ENCODE measurements at places on chromosomes 2 and 18.

DNA sequence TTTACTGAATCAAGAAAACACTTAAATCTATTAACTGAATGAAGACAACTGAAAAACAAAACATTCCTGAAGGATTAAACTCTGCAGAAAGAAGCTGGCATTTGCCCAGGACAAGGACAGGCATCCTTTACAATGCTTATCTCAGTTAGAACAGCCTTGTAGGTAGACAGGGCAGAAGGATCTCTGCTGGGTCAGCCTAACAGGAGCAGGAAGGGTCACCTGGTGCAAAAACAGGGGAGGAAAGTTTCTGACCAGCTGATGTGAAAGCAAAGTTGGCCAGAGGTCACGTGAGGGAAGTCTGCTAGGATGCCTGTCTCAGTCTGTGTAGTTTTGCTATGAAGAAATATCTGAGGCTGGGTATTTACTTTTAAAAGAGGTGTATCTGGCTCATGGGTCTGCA lies 348.6 kb downstream of the ANAPC1 start:
- DNase-seq, result no peak

- no peak for DNase-seq
Observed at GRCh38 chr18:6069539-6069938, 174.2 kb upstream of the TMEM200C start.

DNA sequence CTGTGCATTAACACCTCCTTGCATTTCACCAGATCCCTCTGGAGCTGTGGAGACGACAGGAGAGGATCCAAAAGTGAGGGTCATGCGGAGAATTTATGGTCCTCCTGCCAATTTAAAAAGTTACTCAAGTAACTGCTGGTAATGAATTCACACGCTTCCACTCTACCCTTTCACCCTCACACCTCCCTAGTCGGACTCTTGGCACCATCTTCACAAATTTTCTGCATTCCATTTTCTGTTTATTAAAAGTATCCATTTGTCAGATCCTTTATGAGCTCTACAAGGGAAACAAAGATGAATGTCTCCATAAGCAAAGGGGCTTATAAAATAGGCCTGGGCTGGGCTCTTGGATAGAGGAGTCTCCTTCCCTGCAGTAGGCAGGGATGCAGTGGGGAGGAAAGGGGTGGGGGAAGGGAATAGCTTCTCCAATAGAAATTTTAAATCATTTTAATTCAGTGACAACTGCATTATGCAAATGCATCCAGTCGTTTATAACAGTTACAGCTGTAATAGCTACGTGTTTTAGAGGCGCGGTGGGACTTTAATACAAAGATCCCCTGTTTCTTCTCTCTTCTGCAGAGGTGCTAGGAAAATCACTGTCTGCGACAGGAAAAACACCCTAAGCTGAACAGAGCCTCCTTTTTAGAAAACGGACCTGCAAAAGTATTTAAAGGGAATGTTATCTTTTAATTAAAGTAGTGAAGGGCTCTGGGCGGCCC lies 132.2 kb downstream of the EPHA4 start:
- DNase-seq, result no peak

- no peak for DNase-seq
Observed at GRCh38 chr2:192195548-192196418, 1.1 kb upstream of the TMEFF2 start.

GRCh38 chr2:215324811-215325210 lies 13.0 kb downstream of the ATIC start:
- no peak for DNase-seq

DNA sequence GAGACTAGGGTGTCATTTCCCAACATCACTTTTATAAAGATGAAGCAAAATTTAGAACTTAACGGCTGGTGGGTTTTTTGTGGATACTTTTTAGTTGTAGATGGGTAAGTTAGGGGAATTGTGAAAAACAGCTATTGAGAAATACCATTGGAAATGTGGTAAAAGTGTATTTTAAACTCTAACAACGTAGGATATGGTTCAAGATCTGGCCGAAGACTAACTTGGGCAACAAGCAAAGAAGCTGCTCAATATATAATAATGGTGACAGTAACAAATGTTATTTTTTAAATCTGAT lies 1.6 kb downstream of the DNAH7 start:
- DNase-seq, result no peak

DNA sequence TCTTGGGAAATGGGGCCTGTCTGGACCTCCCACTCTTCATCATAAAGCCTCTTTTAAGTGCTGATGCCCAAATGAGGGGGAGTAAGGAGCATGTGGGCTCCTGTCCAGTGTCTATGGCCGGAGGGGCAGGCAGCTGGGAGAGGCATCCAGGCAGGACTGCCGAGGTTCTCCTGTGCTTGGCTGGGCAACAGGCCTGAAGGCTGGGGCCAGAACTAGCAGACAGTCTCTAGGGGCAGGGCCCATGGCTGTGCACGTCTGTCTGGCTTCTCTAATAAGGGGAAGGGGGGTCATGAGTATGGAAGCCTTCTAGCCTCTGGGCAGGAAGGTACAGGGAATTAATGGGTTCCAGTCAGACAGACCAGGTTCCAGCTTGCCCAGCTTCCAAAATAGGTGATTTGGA lies 128.6 kb downstream of the SMAD2 start:
- DNase-seq, result no peak

DNA sequence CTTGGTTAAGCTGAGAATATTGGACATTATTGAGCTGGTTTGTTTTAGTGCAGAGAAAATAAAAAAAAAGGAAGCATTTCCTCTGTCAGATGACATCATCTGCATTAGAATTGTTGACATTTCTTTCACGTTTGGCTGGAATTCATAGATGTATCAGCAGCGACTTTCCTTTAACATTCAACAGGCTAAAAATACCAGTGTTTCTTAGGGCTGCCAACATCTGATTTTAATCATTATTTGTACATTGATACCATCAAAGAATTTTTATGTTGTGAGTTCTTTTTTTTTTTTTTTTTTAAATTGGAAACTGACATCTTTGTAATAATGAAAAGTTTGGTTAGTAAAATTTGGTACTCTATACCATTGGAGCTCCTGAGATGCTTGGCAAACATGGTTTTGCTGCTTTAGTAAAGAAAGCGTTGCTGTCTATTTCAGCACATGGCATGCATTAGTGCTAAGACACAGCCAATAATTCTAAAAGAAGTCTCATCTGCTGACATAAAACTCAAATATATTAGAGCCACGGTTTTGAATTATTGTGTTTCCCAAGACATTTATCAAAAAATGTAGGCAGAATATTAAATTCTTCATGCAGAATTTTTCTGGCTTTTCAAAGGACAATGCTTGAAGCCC lies 33.6 kb downstream of the GTF2A1L start:
- DNase-seq, result no peak

- no peak for DNase-seq
Observed at GRCh38 chr18:68340606-68341005, 374.3 kb downstream of the TMX3 start.

DNA sequence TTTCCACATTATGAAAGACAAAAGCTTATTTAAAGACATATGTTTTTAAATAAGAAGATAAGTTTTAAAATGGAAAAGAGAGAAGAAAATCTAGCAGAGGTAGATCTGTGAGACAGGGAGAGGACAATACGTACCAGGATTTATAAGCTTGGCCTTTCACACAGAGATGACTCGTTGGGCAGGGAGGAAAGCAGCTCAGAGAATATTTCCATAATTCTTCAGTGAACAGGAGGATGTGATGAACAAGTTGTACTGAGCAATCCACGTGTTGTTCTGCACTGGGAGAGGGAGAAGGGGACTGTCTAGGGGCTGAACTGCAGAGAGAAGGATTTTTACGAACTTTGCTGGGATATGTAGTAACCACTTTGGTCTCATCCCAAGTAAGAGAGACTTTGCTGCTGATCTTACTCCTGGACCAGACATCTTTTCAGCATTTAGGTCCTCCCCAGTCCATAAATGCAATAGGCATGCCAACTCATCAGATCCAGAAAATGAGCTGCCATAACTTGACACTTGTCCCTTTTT lies 162.5 kb upstream of the SETBP1 start:
- no peak for DNase-seq

DNA sequence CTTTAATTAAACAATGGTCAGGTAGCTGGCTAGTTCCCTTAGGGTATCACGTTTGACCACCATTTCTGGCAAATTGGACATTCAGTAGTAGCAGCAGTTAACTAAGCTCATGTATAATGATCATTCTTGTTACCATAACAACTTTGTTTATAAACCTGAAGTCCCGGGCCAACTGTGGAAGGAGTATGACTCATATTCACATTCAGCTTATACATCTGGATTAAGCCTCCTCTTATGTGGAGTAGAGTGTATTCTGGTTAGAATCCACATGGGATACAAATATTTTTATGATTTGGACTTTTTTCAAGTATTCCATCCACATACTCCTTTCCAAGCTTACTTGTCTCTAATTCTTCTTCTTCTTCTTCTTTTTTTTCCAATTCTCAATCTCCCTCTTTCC lies 70.3 kb upstream of the ZSWIM2 start:
- DNase-seq, result no peak

- DNase-seq, result no peak
Observed at GRCh38 chr2:191543708-191544107, 134.2 kb upstream of the NABP1 start.

GRCh38 chr2:240448387-240449274 lies 13.2 kb downstream of the GPC1 start:
- no peak for DNase-seq

- DNase-seq, result no peak
Observed at GRCh38 chr2:156452971-156453370, 16.8 kb downstream of the GPD2 start.

DNA sequence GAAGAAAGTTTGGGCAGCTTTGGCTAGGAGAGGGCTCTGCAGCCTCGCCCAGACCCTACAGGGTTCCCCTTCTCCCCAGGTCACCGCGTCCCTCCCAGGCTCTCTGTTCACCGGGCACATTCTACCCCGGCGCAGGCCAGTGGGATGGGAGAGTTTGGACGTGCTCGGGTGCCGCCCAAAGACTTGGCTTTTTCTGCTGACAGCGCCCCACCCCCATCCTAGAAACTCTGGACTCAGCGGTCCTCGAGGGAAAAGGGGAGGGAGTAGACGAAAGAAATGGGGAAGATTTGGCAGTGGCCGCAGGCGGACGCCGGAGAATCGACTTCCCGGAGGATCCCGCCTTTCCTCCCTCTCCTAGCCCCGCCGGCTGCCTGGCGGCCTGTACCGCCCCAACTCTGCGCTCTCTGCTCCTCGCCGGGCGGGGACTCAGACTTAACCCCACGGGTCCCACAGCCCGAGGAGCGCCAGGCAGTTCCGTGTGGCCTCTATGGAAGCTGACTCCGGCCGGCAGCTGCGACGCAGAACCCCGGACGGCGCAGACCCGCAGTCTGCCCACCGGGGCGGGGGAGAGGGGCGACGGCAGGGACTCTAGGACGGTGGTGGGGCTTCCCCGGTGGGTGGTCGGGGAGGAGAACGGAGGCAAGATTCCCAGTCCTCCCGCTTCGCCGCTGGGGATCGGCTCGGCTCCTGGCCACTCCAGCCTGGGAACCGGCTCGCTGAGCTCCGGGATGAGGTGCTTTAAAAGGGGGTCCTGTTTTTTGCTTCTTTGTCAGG lies 863 bp upstream of the SIX2 start:
- DNase-seq, result no peak

DNA sequence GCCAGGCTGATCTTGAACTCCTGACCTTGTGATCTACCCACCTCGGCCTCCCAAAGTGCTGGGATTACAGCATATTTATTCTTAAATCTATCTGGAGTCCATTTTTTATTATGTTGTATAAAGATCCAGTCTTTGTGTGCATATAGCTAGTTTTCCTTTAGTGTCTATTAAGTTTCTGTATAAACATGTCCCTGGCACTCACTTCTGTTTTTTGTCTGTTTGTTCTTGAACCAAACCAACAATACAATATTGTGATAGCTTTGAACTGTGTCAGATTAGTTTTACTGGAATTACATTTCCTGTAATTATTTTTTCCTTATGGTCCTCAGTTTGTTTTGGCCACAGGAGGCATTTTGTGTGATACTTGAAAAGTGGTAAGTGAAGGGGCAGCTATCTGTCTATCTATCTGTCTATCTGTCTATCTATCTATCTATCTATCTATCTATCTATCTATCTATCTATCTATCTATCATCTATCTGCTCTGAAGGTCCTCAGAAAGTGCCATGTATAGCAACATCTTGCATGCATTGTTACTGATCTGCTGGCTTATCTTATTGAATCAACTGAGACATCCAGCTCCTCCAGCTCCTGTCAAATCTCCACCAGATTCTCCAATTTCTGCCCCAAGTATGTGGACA lies 70.9 kb upstream of the ACVR1 start:
- no peak for DNase-seq

- DNase-seq, result no peak
Observed at GRCh38 chr2:127324635-127325034, 30.7 kb upstream of the ERCC3 start.

- DNase-seq, result no peak
Observed at GRCh38 chr2:38294597-38294996, 82.5 kb downstream of the ATL2 start.

DNA sequence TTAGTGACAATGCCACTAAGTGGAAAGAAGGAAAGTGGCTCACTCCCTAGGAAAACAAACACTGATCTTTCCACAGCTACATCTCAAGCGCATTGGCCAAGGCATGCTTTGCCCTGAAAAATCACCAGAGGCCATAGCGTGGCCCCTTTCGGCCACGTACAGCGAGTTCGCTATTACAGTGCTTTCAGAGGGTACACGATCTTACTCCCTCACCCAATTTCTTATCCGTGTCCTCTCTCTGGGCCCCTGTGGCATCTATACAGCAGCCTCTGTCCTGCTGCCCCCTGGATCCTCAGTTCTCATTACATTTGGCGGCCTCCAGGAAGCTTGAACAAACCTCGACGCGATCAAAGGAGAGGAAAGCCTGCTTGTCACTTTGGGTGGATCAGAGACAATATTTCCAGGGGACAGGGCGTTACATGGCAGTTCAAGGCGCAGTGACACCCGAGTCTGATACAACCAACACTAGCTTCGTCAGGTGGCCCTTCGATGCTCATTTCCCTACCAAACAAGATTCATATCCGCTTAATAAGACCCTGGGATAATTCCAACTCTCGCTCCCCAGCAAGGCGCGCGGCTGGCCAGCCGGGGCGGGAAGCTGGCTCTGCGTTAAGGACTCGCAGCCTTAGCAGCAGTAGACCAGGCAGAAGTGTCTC lies 941 bp downstream of the SKOR2 start:
- DNase-seq, result no peak

DNA sequence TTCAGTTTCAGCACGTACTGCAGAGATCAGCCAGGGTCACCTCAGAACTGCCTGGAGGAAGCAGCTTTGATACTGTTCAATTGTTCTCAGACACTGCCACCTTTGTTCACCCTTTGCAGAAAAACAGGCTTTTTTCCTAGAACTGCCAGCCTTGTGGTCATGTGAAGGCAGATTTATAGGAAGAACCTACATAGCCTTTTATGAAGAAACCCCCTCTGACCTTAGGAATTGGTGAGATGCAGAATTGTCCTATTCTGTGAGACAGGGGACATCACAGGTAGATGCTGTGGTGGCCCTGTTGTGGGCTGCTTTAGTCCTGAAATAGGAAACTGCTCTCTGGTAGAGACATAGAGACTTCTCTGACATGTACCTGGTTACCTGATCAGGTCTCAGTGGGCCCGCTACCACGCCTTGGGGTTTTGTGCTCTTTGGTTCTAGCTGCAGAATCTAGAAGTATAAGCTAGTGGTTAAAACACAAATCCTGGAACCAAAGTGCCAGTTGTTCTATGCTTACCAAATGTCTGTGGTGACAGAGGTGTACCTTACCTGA lies 206.6 kb downstream of the AGPS start:
- DNase-seq, result no peak
